ENCODE measurements at places on chromosomes 5 and 9.

- DNase-seq, result no peak
Observed at GRCh38 chr5:5025774-5026408, 114.2 kb upstream of the ADAMTS16 start.

GRCh38 chr5:36561601-36562000, 44.8 kb upstream of the SLC1A3 start:
- no peak for DNase-seq

DNA sequence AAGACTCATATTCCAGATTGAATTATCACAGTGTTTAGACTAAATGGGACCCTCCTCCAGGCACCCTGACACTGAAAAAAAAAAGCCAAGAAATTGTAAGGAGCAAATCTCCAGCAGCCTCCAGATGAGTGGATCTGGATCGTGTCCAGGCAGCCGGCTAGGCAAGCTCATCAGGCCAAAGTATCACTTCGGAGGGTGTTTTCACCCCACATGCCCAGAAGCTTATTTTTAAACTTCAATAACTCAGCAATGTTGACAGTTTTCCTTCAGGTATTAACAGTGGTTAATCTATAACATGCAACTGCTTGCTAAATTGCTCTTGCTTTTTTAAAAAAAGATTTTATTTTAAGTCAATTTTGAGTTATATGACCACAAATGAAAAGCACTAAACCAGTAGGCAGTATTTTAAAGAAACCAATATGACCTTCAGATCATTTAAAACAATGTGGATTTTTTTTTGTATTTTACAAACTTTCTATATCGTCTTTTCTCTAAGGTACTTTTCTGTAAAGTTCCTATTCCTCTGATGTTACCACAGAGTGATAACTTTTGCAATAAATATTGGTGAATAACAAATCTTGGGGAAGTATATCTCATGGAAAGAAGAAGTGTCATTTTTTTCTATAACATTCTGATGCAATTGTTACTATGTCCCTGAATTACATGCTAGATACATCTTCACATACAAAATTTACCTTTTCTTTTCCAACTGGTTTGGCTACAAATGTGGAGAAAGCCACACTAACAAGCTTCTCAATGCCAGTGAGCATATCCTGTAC, 30.7 kb downstream of the ACOT12 start:
- DNase-seq, result no peak

- peak; percentile 37 for DNase-seq
Observed at GRCh38 chr5:132425009-132425937, 55.8 kb downstream of the SLC22A5 start.

DNA sequence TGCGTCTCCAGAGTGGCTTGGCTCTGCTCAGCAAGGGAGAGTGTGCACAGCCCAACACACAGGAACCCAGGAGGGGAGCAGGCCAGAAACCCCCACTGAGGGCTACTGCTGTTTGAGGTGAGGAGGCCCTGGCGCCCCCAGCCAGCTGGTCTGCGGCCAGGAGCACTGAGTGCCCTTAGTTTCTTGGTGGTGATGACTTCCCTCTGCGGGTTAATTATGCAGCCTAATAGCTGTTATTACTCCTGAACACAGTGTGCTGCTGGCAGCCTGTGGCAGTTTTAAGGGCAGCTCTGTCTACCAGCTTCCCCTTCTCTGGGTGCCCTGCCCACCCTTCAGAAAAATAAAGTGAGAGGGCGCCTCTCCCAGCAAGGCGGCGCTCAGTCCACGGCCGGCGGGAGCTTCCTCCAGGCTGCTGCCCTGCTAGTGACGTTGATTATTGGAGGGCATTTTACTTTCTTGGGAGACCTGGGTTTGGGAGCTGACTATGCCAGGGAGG, 19.2 kb downstream of the GADD45G start:
- DNase-seq, result no peak

- DNase-seq, result no peak
Observed at GRCh38 chr5:90084342-90084741, 325.2 kb downstream of the CETN3 start.

GRCh38 chr9:91158946-91159345, 202.8 kb downstream of the AUH start:
- DNase-seq, result no peak

DNA sequence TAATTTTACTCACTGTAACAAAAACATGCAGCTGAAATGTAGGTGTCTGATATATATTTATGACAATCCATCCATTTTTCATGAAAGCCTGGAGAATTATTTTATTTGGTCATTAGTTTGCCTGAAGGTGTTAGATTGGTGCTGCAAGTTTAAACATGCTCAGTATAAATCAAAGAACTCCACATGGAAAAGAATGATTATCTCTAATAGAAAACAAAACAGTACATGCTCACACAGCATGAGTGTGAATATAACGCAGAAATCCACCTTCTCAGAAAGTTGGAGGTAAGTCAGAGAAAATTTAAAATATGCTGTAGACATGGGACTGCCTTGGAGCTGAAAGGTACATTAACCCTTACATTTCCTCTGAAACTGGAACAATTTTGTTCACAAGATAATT, 165.5 kb upstream of the RGS7BP start:
- DNase-seq, result no peak

DNA sequence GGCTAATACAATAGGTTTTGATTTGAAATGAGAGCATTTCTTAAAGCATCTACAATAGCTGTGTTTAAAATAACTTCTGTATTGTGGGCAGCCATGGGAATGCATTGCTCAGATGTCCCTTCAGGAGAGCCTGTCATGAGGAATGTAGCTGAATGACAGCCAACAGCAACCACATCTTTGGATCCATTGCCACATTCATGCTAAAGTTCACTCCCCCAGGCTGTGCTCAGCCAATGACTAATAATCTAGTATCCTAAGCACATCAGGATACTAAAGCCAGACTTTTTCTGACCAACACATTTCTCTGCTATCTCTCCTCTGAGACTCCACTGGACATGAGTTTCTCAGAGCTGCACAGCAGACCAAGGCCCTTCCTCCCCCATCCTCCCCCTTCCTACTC, 45.5 kb downstream of the HTR1A start:
- no peak for DNase-seq

Measured in stimulated activated CD4-positive, alpha-beta T cell treated with anti-CD3 and anti-CD28 coated beads, TNF-alpha, amount 100 ng/mL, for 1 hour (primary cell).